ENCODE measurements at places on chromosomes 3 and 15. TPM values are rescaled to one million over a fixed set of nuclear protein-coding genes. Genes with fewer than 3 reads are reported as not detected.

DNA sequence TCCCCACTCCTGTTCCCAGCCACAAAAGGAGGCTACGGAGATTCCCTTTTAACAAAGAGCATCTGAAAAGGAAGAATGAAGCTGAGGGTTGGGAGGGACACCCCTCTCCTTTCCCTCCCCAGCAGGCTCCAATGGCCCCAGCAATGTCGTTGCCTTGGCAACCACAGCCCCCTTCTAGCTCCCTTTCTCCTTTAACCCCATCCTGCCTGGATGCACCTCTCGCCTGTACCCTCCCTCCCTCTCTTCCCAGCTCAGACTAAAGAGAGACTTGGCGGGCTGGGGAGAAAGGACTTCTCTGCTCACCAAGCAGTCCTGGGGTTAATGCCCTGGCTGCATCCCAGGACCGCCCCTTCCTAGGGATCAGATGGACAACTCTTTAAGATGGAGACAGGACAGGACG lies 7.1 kb upstream of the RPL29 start:
- DNase-seq, result no peak

DNA sequence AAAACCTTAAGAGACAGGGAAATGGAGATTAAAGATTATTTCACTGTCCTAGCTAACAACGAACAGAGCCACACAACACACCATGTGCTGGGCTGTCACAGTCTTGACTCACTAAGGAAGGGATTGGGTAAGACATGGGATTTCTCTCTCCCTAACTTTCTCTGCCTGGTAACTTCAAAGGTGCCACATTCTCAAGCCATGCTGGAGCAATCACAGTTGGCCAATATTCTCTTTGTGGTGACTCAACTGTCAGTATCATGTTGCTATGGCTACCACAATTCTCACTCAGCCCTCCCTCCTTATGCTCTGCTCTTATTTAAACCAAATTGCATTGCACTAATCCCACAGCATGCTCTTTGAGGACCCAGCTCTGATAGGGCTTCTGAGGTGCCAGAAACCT lies 74.0 kb downstream of the OXNAD1 start:
- DNase-seq, result no peak

DNA sequence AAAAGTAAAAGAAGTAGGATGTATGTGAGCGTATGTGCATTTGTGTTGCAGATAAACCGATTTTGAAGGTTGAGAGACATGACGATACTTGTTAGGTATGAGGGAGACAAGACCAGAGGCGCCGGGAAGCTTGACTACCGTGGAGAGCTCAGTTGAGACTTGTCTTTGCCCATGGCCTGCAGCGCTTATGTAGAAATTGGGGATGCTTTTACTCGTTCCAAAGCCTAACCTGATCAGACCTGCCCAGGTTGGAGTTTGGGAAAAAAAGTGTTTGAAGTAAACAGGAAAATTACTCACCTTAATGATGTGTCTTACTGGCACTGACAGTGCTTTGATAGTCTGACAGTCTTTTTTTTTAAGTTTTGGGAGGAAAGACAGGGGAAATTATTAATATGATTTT lies 202.8 kb downstream of the TP63 start:
- no peak for DNase-seq

GRCh38 chr3:17144665-17144993 lies 259.9 kb downstream of the PLCL2 start:
- DNase-seq, result no peak

Gene CEP97
- polyA plus RNA-seq, result 17.7 TPM

- DNase-seq, result no peak
Observed at GRCh38 chr15:92277776-92278175, 115.9 kb upstream of the ST8SIA2 start.

- DNase-seq, result peak; percentile 29
Observed at GRCh38 chr15:90664650-90665287, 52.4 kb upstream of the BLM start.

Gene IFRD2
- polyA plus RNA-seq, result 31.9 TPM

GRCh38 chr3:107993771-107994170 lies 97.1 kb downstream of the CD47 start:
- DNase-seq, result no peak

- no peak for DNase-seq
Observed at GRCh38 chr15:25844981-25845680, 18.0 kb downstream of the ATP10A start.

Gene PLSCR5
- polyA plus RNA-seq, result not detected

DNA sequence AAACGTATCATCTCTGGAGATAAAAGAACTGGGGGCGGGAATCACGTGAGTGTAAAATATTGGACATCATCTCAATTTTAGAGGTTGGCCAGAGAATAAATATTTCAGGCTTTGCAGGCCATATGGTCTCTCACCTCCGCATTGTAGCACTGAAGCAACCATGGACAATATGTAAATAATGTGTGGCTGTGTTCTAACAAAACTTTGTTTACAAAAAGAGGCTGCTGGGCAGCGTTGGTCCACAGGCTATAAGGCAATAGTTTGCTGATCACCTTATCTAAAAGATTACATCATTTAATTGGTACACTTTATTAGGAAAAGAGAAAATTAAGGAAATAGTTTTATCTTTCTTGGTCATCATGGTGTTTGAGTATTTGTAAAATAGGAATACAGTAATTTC lies 22.5 kb upstream of the SHC4 start:
- DNase-seq, result no peak

GRCh38 chr15:70034596-70034995 lies 63.1 kb downstream of the TLE3 start:
- no peak for DNase-seq
